Dorsolateral prefrontal cortex (tissue), 122 donors: ENCODE measurements at places on chromosomes 12 and 14.

DNA sequence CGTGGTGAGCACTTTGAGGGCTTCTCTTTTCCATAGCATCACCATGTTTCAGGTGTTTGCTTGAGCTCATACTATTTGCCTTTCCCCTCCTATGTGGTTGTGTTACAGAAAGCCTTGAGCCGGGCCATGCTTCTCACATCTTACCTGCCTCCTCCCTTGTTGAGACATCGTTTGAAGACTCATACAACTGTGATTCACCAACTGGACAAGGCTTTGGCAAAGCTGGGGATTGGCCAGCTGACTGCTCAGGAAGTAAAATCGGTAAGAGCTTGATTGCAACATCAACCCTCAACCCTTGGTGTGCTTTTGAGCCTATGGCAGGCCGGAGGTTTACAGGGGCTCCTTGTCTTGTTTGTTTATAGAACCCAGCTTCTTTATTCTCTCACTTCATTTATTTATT is 8.1 kb downstream of the LETMD1 start:
- DNase-seq = no peak

DNA sequence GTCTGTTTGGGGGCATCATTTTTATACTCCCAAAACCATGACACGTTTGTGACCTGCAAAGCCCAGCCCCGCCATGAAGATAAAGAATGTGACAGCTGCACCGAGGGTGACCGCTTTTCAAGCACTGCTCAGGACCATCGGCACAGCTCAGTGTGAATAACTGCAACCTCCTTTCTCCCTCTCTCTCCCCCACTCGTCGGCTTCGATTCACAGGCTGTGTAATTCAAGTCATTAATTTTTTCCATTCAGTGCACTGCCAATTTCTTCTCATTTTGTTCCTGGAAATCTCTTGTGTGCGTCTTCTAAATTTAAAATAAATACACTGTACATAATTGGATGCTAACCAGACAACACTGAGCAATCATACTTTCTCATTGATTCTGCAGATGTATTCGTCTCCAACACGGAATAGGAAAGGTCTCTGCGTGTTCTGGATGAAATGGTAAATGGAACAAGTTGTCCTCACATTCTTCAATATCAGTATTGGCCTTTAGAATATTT is 260.8 kb downstream of the TTC8 start:
- DNase-seq = no peak

DNA sequence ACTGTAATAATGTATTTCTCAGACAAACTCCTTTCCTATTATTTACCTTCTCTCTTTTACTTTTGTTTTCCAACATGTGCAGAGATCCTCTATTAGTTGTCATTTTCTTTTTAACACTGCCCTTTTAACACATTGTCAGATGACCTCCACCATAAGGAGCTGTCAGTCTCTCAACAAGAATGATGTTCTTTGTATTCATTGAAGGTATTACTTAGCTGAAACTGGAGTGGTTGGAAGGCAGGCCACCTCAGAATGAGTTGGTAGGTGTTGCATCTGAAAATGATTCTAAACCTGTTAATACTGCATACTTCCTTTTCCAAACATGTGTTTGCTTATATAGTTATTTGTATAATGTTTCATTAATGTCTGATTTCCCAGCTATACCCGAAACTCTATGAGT is 16.9 kb downstream of the TMEM117 start:
- DNase-seq = no peak

DNA sequence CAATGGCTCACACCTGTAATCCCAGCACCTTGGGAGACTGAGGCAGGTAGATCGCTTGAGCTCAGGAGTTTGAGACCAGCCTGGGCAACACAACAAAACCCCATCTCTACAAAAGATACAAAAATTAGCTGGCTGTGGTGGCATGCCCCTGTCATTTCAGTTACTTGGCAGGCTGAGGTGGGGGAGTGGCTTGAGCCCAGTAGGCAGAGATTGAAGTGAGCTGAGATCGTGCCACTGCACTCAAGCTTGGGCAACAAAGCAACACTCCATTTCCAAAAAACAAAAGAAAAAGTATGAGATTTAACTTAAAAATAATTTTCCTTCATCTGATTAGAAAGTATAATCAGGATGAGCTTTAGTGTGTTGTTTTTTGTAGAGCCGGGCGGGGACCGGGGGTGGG is 47.9 kb upstream of the BCAT1 start:
- DNase-seq = no peak

DNA sequence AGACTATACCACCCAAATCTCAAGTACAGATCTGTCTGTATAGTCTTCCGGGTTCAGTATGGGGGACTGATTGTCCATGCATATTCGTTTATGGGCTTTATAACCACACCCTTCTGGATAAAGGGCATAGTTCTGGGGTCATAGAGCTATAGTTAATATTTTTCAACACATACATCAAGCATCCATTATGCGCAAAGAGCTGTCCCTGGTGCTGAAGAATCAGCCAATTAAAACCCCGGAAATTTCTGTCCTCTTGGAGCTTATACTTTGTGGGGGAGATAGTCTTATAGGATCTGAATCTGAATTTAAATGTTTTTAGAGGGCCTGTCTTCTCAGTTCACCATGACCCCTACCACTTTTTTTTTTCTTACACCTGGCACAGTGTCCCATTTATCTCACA is 256.7 kb downstream of the SUDS3 start:
- DNase-seq = no peak

GRCh38 chr12:52213564-52214420 is 19.3 kb upstream of the KRT7 start:
- peak; percentile 35 for DNase-seq

GRCh38 chr12:126607867-126608266 is 1542.6 kb downstream of the AACS start:
- no peak for DNase-seq

- no peak for DNase-seq
Observed at GRCh38 chr14:97120204-97120603, 323.0 kb downstream of the VRK1 start.

- DNase-seq = no peak
Observed at GRCh38 chr14:83379436-83379835, 1845.8 kb upstream of the SEL1L start.

DNA sequence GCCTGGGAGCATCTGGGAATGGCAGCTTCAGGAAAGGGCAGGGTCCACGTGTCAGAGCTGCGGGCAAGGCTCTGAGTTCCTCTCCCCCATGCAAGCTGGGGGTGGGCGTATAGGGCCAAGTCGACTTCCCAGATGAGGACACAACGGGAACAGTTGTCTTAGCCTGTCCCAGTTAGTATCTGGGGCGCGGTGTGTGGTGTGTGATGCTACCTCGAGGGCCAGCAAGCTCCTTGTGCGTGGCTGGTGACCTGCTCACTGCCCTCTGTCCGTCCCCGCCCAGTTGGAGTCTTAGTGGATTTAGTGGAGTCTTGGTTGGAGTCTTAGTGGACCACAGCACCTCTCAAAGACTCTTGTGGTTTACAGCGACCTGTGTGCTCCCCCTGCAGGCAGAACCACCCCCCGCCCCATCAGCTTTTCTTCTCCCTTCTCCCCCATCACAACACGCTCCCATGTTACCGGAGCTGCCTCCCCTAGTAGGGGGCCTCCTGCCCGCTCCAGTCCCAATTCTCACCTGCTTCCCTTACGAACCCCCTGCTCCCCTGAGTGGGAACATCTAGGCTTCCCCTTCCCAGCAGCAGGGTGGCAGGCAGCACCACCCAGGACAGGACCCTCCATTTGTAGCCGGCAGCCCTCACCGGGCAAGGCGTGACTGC is 8.7 kb downstream of the ASPG start:
- DNase-seq = no peak
